ENCODE measurements at places on chromosomes 12 and 14. TPM values are rescaled to one million over a fixed set of nuclear protein-coding genes. Genes with fewer than 3 reads are reported as not detected.

Gene RNF41
- total RNA-seq, result 165 TPM

Gene NXPH4
- total RNA-seq, result 0.65 TPM

Gene KRT2
- total RNA-seq, result not detected

Gene COCH
- 0.14 TPM for total RNA-seq

Gene COX8C
- total RNA-seq, result not detected

Gene LRRC74A
- not detected for total RNA-seq

Gene SYCP3
- total RNA-seq, result 0.14 TPM

Gene HHIPL1
- total RNA-seq, result 4.4 TPM

Gene WNT5B
- 14.7 TPM for total RNA-seq

Gene KRT75
- not detected for total RNA-seq

Gene AMIGO2
- 15.4 TPM for total RNA-seq

Gene USP44
- 13.8 TPM for total RNA-seq

Gene PTMS
- 18.7 TPM for total RNA-seq

Gene KRT82
- not detected for total RNA-seq

Gene GYS2
- not detected for total RNA-seq

Gene PLEK2
- 3.0 TPM for total RNA-seq

Gene TMEM179
- total RNA-seq, result not detected

Gene RND1
- total RNA-seq, result 0.55 TPM

Gene RAB15
- 2.1 TPM for total RNA-seq

Gene CLEC4E
- total RNA-seq, result not detected

Gene KRT78
- not detected for total RNA-seq

Gene SCNN1A
- 0.37 TPM for total RNA-seq

Gene OR8S1
- total RNA-seq, result not detected

Gene CATSPERB
- not detected for total RNA-seq

All from smooth muscle cell of bladder (primary cell).